Hepatocyte (in vitro differentiated cells): ENCODE measurements at places on chromosomes 2 and 18.

DNA sequence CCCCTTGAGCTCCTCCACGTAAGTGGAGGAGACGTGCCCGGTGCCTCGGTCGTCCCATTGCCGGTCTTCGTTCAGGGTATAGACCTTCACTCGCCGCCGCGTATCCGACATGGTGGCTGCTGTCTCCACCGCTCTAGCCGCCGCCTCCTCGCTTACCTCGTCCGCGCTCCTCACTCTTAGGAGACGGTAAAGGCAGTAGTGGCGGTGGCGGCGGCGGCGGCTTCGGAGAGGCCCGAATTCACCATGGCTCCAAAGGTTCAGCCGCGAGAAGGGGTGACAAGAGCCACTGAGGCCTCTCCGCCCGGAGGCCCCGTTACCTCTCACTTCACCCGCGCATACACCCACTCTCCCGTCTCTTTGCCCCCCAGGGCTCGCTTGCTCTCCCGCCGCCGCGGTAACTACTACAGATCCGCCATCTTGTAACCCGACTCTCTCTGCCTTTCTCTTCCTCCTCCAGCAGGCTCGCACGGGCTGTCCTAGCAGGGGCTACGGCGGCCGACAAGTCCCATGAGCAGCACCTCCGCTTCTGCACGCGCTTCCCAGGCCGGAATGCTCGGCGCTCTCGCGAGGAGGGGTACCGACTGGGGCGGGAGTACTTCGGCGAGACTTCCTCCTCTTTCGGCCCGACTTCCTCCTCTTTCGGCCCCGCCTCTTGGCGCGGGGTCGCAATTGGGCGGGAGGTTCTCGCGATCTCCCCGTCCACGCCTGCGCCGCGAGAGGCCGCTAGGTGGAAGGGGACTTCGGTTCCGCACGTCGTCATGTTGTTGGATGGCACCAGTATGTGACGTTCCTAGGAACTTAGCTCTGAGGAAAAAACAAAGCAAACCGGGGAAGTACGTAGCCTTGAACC, at the start of gene PPP4R3B:
PPP4R3B (minus strand) TSS at position 448 of the 850 bp plus-strand sequence; CDS start at position 111, 337 bp downstream.
- peak; percentile 99 for DNase-seq

GRCh38 chr2:460861-461260, 173.0 kb upstream of the ALKAL2 start:
- no peak for DNase-seq

DNA sequence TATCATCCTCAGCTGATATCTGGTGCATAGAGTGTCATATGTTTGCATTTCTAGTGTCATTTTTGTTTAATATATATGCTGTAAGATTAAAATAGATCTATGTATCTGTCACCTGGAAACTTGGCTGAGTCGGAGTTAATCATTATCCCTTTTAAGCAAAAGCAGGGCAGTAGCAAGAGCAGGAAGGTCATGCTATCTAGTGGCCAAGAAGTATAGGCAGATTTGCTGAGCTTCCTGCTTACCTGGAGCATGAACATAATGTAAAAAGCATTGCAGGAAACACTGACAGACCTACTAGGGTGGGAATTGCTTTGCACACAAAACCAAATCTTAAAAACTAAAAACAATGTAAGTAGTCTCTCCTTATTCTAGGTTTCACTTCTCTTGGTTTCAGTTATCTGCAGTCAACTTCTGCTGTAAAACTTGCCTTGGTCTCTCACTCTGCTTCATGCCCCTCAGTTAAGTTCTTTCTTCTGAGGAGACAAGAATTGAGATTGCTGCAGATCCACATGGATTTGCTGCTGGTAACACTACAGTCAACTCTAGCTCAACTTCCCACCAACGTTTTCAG, 295.3 kb downstream of the CDH7 start:
- DNase-seq, result peak; percentile 34

GRCh38 chr2:151774506-151774905, 40.2 kb upstream of the NEB start:
- DNase-seq, result no peak

- no peak for DNase-seq
Observed at GRCh38 chr2:141508086-141508752, 622.6 kb downstream of the LRP1B start.

DNA sequence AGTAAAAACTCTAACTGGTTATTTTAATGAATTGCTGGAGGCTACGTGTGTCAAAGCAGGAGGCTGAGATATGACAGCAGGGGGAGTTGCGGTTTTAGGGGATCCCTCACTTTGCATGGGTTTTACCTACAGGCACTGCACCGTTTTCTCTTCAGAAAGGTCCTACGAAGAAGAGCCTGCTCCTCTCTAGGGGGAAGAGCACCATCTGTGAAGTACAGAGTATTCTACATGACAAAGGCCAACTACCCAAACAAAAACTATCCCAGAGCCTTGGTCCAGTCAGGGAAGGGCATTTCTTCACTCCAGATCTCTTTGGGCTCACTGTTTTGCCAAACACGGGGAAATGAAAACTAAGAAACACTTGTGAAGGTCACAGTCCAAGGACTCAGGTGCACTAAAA, 696.7 kb upstream of the SOX11 start:
- peak; percentile 11 for DNase-seq

DNA sequence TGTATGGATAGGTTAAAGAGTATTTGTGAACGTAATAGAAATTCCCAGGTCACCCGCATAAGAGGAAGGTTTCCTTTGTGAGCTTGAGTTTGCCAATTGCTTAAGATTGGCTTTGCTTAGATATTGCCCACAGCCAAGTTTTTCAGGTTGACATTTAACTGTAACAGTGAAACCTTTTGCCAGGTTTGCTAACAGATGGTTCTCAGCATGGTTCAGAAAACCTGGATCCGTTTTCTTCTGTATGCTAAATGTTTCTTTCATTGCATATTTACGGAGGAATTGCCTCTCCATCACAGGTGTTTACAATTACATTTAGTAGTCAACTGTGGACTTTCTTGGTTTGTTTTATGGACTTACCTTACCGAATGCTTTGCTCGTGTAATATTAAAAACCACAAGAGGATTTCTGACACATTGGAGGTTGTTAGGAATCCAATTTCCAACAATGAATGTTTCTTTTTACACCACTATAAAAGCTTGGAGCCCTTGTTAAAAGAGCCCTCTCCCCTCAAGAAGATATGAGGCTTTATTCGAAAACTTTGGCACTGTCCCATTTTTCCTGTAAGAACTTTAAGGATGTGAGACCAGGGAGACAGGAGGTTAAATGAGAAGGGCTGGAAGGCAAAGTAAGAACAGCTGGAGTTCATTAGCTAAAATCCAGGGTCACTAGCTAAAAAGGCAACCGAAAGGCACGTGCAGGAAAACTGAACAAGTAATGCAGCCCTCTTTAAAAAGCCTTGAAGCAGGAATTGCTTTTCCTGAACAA, 7.8 kb downstream of the CDK15 start:
- DNase-seq, result peak; percentile 24

- DNase-seq, result no peak
Observed at GRCh38 chr2:166181813-166182154, 54.0 kb upstream of the SCN1A start.

- no peak for DNase-seq
Observed at GRCh38 chr2:70474256-70474848, 79.3 kb downstream of the TGFA start.

- DNase-seq, result no peak
Observed at GRCh38 chr2:190304404-190304803, 15.2 kb downstream of the HIBCH start.

DNA sequence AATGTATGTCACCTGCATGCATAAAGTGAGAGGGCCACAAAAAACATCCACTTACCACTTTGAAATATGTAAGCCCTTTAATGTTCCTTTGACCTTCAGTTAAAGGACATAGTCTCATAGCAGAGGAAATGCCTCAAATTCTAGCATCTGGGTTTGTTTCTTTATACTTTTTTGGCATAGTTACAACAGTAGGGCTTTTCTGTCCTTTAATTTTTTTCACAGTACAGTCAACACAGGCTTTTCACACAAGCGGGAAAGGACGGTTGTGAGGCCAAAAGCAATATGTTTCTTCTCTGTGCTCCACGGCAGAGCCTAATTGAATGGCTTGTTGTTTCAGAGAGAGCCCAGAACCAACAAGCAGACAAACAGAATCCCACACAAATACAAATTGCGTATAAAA, 57.6 kb downstream of the CRIM1 start:
- DNase-seq, result no peak
